Activated naive CD4-positive, alpha-beta T cell treated with Interleukin-2 at 50 U/mL for 16 hours (primary cell): ENCODE measurements at places on chromosomes 7 and 10.

- DNase-seq: no peak
These were observed 162.0 kb upstream of the PRPS1L1 start for GRCh38 chr7:18189500-18190126.

- DNase-seq: no peak
These were observed 202.2 kb downstream of the IPMK start for GRCh38 chr10:58065529-58065815.

GRCh38 chr10:12568391-12569009 is 219.2 kb downstream of the CAMK1D start:
- DNase-seq: no peak

DNA sequence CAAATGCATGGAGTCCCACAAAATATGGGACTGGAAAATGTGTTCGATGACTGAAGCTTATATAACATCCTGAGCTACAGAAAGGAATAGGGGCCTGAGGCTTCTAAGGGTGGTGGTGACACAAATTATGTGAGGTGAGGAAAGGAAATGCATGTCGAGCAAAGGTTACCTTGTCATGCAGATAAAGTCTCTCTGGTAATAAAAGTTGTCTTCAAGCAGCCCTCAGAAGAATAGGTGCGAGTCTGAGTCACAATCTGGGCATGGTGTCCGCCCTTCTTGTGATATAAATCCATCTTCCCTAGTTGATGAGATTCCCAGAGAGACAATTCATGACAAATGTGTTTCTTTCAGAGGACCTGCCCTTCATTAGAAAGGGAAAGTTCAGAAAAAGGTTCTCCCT is 985.2 kb upstream of the C7orf33 start:
- DNase-seq: no peak

DNA sequence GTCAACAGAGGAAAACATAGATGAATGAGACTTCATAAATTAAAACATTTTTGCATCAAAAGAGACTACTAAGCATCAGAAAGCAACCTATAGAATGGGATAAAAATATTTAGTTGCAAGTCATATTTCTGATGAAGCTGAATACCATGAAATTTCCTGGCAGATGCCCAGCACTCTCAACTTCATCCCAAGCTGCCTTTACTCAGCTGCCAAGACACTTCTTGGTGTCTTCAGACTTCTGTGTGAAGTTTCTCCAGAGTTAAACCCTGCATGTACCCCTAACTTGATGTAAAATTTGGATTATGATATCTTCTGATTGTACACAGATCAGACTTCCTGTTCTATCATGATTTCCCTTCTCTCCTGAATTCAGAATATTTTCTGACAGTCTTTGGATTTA is 73.2 kb downstream of the AKR1C4 start:
- no peak for DNase-seq

- no peak for DNase-seq
These were observed 8.6 kb upstream of the INHBA start for GRCh38 chr7:41711283-41712064.

DNA sequence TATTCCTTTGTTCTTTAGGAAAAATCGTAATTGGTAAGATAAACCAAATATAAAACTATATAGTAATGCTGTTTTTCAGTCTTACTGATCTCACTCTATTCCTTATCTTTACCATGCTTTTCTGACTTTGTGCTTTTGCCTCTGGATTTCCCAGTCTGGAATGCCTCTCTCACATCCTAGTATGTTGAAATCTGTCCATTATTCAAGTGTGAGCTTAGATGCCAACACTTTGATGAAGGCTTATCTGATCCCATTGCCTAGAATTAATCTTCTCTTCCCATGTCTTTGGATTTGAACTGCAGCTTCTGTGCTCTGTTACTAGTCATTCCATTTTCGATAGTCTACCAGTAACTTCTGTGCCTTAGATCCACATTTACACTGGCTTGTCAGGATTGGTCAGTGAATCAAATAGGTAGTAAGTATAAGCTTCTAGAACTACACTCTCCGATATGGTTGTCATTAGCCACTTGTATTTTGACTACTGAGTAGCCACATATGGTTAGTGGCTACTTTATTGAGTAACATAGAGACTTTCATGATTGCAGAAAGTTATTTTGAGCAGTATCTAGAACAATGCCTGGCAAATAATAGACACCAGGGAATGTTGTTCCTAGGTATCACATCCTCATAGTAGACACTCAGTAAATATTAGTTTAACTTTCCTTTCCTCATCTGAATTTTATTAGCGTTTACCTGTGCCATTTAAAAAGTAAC is 92.9 kb downstream of the BMPR1A start:
- DNase-seq: no peak

GRCh38 chr7:41107938-41108448 is 594.9 kb downstream of the INHBA start:
- no peak for DNase-seq

DNA sequence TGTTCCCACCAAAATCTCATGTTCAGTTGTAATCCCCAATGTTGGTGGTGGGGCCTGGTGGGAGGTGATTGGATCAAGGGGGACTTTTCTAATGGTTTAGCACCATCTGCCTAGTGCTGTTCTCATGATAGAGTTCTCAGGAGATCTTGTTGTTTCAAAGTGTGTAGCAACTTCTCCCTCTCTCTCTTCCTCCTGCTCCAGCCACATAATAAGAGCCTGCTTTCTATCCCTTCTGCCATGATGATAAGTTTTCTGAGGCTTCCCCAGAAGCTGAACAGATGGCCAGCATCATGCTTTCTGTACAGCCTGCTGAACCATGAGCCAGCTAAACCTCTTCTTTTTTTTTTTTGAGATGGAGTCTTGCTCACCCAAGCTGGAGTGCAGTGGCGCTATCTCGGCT is 910.6 kb downstream of the KCNMA1 start:
- no peak for DNase-seq
